AG04449 (cell line): ENCODE measurements at places on chromosomes 1 and 21.
A peak's percentile ranks its signal among the peaks of the same experiment; 100 is the strongest.

- DNase-seq = no peak
These were observed 45.5 kb downstream of the VPS13D start for GRCh38 chr1:12275370-12275769.

- DNase-seq = no peak
These were observed 93.2 kb downstream of the CTH start for GRCh38 chr1:70504176-70504820.

GRCh38 chr1:97674517-97674916 lies 246.3 kb downstream of the DPYD start:
- DNase-seq = no peak

- no peak for DNase-seq
These were observed 96.9 kb downstream of the ZNF644 start for GRCh38 chr1:90924982-90925381.

DNA sequence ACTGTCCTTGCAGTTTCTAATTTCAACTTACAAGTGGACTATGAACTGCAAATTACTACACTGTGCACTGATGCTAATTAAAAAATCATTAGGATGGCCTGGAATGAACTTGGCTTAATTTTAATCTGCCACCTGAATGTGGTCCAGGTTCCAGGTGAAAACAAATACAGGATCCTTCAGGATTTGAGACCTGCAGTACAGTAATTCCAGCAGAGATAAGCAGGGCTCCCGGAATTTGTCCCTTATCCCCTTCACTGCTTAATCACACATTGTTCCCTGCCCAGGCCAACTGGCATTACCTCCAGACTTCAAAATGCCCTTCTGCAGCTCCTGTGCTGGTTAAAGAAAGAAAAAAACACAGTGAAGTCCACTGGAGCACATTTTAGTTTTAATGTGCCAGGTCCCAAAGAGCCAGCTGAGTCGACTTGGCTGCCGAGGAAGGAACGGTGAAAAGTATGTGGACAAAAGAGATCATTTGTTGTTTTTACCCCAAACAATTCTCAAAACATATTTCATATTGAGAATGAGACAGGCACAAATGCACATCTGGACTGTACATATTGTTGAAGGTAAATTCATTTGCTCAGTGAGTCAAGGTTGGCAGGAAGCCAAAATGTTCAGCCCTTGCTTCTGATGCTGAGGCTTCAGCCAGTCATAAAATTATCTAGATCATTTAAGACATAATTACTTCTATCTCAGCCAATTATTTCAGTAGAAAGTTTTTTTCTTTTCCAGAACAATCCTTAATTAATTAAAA lies 28.3 kb downstream of the DEGS1 start:
- DNase-seq = no peak

- no peak for DNase-seq
These were observed 54.3 kb upstream of the DESI2 start for GRCh38 chr1:244598611-244599010.

DNA sequence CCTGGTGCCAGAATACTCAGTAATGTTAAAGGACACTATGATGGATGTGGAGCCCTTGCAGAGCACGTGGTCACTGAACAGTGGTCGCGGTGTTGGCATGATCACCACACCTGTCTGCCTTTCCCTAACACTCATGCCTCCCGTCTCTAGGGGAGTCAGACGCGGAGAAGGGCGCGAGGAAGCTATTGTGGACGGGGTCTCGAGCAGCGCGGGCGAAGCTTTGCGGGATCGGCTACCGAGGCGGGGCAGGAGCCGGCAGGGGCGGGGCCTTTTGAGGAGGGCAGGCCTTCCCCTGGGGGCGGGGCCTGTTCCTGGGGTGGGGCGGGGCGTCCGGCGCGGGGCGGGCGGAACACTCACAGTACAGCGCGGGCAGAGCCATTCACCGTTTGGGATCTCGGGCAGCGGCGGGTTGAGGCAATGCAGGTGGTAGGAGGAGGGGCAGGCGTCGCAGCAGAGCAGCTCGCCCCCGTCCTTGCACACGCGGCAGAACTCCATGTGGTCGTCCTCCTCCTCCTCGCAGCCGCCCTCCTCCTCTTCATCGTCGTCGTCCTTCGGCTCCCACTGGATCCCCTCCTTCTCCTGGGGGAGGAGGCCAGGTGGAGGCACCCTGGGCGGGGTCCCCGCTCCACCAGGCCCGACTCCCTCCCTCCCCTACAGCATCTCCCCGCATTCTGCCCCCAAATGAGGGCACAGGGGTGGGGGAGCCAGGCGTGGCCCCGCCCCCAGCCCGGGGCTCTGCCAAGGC lies 31.5 kb downstream of the CHD5 start:
- no peak for DNase-seq

DNA sequence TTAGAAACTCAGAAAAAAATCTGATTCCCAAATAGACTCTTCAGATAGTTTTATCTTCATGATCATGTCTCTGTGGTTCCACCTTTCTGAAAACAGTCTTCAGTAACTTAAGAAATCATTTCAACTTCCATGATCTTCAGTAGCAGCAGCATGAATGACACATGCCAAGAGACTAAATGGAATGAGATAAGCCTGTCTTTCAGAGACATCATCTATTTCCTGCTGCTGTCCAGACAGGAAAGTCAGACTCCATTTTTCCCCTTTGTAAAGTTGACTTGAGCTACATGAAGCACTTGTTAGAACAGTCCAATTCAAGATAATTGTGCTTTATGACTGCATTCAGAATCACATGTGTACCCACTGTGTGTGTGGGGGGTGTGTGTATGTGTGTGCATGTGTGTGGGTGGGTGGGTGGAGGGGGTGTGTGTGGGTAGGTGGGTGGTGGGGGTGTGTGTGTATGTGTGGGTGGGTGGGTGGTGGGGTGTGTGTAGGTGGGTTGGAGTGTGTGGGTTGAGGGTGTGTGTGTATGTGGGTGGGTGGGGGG lies 58.8 kb downstream of the CLIC4 start:
- no peak for DNase-seq

DNA sequence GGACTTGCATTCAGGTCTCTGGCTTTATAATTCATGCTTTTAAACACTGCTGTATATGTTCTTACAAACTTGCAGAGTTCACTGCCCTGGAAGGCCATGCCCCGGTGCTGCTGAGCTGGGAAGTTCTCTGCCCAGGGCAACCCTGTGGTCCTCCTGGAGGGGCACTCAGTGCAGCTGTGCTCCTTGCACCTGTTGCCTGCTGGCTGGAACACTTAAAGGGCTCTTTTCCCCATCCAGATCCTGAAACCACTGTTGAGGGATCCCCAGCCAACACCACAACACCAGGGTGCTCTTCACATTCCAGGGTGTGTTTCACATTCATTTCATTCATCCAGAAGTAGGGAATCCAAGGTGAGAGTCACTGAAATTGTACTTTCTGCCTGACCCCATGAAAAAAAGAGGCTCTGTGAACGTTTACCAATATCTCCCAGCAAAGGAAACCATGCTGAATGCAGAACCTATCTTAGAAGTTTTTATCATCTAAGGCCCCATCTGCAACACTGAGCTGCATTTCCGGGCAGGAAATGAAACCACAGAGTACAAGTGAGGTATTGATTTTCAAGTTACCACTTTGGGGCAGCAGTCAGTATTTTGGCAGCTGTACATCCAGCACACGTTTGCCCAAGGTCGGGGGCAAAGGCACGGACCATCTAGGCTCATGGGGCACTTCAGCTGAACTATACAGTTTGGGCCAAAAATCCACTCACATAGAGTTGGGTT lies 16.4 kb upstream of the KIAA0040 start:
- no peak for DNase-seq

DNA sequence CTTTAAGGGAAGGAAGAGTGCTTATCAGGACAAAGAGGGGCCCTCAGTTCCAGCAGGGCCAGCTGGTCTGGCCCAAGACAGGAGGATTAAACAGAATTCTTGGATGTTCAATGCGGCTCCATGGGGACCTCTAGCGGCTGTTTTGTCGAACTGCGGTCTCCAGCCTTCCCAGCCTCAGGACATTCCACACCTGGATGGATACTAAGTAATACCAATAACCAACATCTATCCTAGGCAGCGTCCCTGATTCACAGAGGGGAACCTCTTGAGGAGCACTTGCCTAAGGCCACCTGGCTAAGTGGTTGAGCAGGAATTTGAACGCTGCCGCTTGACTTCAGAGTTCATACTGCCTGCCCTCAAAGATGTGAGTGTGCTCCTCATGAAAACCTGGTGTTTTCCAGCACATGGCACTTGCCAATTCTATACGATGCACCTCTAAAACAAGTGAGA lies 15.5 kb upstream of the CD247 start:
- no peak for DNase-seq

DNA sequence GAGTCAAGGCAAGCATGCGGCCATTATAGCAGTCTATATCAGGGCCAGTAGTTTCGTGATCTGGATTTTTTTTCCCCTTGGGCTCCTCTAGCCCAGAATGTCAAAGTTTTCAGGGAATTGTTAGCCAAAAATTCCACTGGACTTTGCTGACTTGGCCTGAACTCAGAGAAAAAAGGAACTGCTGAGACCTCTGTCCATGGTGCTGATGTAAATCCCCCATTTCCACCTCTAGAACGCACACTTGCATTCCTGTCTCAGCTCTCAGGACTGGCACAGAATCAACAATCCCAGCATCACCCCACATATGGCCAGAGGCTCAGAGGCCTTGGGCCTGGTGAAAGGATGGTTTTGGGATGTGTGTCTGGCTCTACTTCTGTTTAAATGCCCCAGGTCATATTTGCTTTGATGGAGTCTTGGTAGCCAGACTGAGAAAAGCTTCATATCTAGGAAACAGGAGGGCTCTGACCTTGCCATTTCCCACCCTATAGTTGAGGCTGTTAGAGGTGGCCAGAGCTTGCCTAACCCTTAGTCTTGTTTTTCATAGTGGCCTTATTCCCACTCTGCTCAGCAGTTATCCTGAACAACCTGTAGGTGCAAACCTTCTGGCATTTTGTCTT lies 16.9 kb upstream of the EFCAB14 start:
- DNase-seq = no peak

GRCh38 chr1:44290250-44291094 lies 64.6 kb downstream of the ERI3 start:
- no peak for DNase-seq

- DNase-seq = no peak
These were observed 213.0 kb downstream of the BRINP2 start for GRCh38 chr1:177383715-177384114.

GRCh38 chr1:231776010-231776756 lies 149.6 kb downstream of the DISC1 start:
- DNase-seq = peak; percentile 89

GRCh38 chr1:33468967-33469366 lies 3.5 kb upstream of the ZSCAN20 start:
- no peak for DNase-seq

GRCh38 chr1:236799001-236799400 lies 3.9 kb downstream of the MTR start:
- no peak for DNase-seq

GRCh38 chr1:43058545-43059360 lies 100.1 kb upstream of the SLC2A1 start:
- no peak for DNase-seq
